ENCODE measurements at places on chromosomes 11 and 22.

GRCh38 chr22:40834619-40835018 lies 15.5 kb upstream of the SLC25A17 start:
- no peak for DNase-seq

DNA sequence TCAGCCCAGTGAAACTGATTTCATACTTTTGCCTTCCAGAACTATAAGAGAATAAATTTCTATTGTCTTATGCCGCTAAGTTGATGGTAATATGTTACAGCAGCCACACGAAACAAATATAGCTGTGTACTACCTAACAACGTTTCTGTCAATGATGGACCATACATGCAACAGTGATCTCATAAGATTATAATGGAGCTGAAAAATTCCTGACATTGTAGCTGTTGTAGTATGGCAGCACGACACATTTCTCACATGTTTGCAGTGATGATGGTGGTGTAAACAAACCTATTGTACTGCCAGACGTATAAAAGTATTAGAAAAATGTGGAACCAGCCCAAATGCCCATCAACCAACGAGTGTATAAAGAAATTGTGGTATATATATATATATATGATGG lies 5.8 kb upstream of the SLC5A1 start:
- DNase-seq: no peak

DNA sequence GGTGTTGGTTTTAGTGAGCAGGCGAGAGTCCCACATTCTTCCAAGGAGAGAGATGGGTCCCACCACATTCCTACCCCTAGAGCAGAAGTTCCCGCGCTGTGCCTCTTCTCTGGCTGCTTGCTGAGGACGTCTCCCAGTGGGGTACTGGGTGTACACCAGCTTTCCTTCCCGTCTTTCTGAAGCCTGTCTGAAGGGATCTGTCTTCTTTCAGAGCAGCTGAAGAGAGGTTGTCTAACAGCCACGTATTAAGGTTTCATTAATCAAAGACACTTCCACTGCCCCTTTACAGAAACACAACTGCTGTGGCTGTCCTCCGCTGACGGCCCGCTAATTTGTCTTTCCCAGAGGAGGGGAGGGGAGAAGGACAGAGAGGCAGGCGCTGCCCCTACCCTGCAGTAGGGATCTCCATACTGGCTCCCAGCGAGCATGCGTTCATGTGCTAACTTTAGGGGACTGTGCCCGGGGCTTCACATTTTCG lies 56.0 kb downstream of the ZBTB16 start:
- DNase-seq: no peak

GRCh38 chr11:70314730-70315129 lies 44.2 kb downstream of the PPFIA1 start:
- DNase-seq: no peak

DNA sequence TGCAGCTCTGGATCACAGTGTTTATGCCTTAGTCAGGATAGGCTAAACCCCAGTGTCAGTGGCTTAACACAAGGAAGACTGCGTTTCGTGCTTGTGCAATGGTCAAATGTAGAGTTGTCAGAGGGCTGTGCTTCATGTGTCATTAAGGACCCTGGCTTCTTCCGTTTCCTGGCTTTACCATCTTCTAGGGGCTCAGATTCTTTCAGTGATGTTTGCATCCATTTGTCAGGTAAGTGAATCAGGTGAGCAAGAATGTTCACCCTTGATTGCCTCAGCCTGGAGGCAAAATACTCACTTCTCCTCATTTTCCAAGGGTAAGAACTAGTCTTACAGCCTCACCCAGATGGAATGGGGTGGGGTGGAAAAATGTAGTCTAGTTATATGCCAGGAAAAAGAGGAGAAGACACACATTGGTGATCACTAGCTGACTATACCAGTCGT lies 20.5 kb upstream of the AMOTL1 start:
- DNase-seq: no peak

DNA sequence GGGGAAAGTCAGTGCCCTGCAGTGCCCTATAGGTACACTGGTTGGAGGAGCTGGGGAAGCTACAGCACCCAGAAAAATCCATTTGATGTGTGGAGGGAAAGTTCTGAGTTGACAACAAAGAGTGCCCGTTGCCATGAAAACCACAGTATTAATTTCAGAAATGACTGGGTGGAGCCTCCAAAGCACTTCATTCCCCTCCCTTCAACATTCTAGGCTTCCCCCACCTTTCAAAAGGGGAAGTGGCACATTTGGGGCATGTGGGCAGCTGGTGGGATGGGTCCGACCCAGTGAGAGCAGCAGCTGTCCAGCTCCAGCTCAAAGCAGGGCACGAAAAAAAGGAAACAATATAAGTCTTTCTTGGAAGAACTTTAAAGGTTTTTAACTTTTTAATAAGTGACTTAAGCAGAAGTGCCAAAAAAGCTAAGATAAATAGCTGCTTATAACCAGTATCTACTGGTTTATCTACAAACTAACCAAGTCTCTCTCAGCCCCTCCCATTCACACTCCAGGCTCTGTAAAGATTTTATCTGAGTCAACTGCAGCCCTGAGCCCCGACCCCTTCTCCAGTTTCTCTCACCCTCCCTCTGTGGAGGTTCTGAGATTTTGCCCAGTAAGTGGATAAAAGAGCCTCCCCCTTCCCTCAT lies 9.0 kb upstream of the AHNAK start:
- DNase-seq: no peak

DNA sequence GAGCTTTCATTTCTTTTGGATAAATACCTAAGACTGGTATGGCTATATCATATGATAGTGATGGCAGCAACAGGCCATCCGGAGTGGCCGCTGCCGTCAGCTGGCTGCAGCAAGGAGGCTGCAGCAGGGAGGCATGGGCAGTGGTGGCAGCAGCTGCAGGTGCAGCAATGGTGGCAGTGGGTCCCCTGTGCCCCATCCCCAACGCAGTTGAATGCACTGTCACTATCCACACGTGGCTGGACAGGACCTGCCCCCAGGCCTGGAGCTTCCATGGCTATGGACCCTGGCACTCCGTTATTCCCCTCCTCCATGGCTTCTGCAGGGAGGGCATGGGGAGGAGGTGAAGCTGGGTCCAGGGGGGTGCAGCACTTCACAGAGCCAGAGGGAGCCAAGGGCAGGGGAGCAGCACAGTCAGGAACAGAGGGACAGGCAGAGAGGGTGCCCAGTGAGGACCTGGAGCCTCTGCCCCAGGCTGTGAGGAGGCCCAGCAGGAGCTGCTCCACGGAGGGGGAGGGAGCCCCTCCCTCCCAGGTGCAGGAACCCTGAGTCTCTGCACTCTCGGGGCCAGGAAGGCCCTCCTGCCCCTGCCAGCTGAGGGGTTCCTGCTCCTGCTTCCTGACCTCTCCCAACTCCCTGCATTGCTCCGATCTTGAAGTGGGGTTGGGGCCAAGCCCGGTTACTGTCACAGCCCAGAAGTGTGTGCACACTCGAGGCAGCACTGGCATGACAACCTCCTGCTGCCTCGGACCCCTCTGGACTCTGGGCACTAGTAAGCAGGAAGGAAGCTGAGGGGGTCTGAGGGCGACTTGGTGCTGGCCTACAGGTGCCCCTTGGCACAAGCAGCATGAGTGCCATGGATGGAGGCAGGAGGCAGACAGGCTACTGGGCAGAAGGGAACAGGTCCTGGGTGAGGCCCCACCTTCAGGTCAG lies 466.3 kb downstream of the GUCY1A2 start:
- DNase-seq: no peak

DNA sequence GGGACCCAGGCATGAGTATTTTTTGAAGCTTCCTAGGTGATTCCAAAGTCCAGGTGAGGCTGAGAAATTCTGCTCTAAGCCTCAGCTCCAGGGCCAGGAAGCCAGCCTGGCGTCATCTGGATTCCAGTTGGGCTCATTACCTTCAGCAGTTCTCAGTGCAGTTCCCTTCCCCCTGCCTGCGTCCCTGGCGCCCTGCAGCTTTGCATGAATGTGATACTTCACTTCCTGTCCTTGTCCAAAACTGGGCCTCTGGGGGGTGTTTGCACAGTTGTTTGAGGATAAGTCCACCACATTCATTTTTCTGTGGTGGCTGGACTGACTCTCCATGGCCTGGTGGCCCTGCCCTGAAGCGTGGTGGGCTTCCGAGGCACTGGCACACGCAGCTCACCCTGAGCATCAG lies 98.1 kb downstream of the TENM4 start:
- no peak for DNase-seq

DNA sequence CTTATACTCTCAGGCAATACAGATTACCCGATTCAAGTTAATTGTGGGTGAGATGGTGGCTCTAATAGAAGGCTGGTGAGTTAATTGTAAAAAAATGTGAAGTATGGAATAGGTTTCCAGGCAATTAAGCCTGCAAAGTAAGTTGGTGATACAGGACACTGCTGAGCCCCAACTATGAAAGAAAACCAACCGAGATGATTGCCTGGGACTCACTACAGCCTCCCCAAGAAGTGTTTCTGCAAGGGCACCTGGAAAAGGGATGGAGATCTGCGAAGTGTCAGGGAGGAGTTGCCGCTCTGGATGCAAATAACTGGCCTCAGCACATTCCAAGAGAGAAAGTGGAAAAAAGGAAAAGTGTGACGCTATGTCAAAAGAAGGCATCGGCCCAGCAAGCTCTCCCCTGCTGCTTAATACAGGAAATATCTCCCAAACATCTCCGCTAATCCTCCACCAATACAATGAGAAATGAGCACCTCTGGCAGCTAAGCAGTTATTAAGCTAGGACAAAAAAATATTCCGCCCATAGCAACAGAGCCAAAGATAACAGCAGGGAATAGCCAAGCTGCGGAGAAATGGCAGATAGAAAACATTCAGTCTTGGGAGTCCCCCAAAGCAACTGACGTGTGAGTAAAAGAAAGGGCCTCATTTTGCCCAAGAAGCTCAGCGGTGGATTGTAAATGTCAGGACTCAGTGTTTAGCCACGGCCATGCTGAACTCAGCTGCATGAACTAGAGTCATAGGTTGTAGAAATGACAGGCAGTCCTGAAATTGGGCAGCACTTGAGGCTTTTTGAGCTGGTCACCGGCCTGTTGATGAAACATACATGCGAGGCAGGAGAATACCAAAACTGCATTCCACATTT lies 133.7 kb downstream of the SNX19 start:
- DNase-seq: no peak

DNA sequence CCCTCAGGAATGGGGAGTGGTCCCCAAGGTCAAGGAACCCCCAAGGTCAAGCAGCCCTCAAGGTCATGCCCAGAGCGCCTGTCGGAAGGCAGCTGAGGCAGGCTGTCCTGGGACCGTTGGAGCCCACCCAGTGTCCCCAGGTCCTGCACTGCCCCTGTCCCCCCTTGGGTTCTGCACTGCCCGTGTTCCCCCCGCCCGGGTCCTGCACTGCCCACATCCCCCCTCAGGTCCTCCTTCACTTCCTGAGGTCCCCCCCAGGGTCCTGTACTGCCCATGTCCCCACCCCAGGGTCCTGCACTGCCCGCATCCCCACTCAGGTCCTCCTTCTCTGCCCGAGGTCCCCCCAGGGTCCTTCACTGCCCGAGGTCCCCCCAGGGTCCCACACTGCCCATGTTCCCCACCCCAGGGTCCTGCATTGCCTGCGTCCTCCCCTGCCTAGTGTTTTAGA lies 1073.0 kb downstream of the BRD1 start:
- no peak for DNase-seq

DNA sequence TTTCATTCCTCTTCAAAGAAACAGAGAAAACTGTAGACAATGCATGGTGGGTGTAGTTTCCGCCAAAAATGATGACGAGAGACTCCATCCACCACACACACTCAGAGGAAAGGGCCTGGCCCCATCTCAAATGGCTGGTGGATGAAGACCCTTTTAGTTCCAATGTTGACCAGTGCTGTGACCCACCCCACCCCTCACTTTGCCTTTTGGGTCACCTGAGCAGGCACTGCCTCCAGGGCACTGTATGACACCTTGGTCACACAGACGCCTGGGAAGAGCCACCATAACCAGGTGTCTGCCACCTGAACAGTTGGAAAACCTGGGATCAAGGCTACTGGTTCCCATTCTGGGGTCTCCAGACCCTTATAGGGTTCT lies 121.3 kb downstream of the MPPED1 start:
- DNase-seq: no peak

- DNase-seq: no peak
Observed at GRCh38 chr22:34814260-34815025, 251.5 kb upstream of the ISX start.

GRCh38 chr11:103364687-103365086 lies 255.5 kb downstream of the DYNC2H1 start:
- no peak for DNase-seq

- no peak for DNase-seq
Observed at GRCh38 chr22:45083659-45084305, 74.0 kb upstream of the PHF21B start.

- no peak for DNase-seq
Observed at GRCh38 chr11:113906038-113906437, 1.4 kb downstream of the HTR3B start.

- no peak for DNase-seq
Observed at GRCh38 chr11:73201888-73202780, 15.9 kb upstream of the P2RY2 start.

DNA sequence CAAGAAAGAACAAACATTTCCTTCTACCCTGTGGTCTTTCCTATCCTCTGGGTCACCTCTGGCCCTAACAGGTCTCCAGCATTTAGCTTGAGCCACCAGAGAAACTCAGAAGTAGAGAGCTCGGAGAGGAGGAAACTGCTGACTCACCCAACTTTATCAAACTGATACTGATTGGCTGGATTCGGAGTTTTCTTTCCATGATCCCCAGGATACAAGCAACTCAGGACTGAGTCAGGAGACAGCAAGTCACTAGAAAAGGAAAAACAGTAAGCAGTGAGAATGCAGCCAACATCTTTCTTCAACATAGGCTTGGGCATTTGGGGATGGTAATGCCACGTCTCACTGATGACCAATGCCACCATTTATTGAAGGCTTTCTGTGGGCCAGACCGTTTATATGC lies 32.7 kb downstream of the THOC5 start:
- DNase-seq: no peak

DNA sequence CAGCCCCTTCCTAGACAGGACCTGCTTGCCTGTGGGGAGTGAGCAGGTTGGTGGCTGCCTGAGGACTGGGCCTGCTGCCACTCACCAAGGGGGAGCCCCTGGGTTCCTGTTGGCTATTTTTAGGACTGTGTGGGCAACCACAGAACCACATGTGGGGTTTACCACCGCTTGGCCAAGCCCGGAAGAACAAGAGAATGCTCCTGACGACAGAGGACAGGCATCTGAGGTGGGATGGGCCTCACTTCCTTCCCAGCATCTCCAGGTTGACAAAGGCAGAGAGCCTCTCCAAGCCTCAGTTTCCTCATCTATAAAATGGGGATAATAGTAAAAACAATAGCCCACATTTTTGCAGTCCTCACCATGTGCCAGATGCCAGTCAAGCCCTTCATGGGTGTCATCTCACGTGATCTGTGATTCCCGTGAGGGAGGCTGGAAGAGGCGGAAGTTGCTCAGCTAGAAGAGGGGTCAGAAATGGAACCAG lies 43.6 kb downstream of the LRRC32 start:
- no peak for DNase-seq

- DNase-seq: no peak
Observed at GRCh38 chr11:92211576-92212167, 12.9 kb upstream of the FAT3 start.
